ENCODE measurements at places on chromosomes 4 and X.

GRCh38 chr4:169952236-169953002, 73.8 kb downstream of the MFAP3L start:
- no peak for DNase-seq

DNA sequence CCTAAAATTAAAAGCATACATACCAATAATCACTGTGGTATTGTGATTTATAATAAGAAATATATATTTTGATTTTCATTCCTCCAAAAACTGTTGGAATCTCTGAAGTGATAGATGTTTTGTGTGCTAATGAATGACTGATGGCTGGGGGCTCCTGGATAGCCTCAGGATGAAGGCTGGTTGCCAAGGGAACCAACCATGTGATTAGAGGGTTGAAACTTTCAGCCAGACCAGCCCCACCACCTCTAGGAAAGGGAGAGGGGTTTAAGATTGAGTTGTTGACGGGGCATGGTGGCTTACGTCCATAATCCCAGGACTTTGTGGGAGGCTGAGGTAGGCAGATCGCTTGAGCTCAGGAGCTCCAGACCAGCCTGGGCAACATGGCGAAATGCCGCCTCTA, 34.0 kb downstream of the HS6ST2 start:
- DNase-seq = no peak

DNA sequence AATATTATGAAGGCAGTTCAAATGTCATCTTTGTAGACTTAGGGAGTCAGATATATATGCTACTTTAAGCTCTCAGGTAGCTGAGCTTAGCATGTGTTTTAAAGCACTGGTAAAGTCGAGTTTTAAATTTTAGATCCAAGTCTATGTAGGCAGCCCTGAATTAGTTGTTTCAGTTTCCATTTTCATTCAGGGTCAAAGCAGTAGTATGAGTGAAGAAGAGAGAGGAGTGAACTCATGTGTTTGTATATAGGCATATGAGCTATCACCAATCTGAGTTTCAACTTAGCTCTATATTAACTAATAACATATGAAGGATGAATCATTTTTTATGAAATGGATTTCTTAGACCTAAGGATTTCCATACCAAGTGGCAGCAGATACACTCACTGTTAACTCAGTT, 1353.4 kb downstream of the FSTL5 start:
- DNase-seq = no peak

DNA sequence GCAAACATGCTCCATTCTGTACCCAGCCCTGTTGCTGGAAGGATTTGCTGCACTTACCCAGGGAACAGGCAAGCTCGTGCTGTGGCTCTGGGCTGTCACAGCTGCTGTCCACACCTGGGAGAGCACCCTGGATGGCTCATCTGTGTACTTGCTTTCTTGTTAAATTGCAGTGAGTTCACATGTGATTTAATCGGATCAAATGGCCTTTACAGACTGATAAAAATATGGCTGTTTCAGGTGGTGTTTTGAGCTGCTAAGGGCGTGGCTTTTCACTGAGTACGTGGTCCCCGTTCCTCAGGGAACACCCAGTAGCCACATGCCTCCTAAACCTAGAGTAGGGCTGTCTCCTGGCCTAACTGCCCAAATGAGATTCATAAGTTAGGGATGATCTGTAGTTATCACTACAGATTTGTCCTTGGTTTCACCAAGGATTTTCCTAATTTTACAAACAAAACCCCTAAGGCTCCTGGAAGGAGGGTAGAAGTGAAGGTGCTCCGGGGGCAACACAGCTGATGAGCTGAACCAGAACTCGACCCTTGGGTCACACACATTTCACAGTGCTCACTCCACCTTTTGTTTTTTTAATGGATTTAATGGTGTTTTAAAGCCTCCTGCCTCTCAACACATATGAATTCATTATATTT, 13.7 kb downstream of the KLKB1 start:
- DNase-seq = no peak

DNA sequence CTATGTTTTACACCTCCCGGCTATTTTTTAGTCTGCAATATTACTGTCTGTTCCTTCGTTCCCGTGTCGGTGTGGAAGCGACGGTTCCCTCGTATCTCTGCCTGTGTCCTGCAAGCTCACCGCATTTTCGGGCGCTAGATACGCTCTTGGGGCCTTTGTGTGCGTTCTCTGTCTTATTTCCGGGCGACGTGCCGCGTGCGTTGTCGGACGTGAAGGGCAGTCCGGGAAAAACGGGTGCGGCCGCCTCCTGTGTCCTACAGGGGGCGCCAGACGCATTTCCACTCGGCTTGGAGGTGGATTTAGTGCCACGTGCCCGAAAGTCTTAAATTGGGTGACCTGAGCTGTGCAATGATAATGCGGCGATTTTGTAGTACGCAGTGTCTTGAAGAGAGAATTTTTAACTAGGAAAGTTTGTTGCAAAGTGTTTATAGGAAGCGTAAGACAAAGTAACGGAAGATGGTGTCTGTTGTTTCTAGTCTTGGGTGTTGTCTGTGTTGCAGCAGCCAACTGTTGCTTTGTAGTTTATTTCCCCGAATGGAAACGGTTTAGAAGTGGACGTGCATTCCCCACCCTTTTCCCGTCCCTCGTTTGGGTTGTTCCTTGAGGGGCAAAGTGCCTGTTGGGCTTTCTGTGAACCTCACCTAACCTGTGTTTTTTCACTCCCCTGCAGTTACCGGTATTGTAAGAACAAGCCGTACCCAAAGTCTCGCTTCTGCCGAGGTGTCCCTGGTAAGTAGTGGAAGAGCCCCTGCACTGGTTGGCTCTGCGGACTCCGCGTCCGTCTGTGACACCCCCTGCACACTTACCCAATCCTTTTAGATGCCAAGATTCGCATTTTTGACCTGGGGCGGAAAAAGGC, 720 bp downstream of the RPL10 start:
- peak; percentile 88 for DNase-seq

- DNase-seq = no peak
Measured at GRCh38 chrX:1807301-1807731, 192.5 kb downstream of the ASMT start.

DNA sequence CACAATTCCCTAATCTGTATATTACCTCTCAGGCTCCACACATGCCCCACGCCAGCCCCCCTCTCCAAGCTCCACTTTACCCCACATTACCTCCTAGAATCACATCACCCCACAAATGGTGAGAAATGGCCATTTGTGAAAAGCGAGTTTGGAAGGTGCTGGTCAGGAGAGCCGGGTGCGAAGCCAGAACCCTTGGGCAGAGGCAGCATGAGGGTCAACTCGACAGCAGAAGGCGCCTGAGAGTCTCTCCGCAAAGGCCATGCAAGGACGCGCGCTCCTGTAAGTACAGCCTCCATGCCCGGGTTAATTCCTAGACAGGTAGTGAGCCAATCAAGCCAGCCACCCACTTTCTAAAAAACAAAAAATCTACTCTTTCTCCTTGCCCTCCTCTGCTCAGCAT, 42.4 kb downstream of the RHOXF2 start:
- no peak for DNase-seq

GRCh38 chrX:113412106-113412505, 571.5 kb upstream of the AMOT start:
- no peak for DNase-seq

DNA sequence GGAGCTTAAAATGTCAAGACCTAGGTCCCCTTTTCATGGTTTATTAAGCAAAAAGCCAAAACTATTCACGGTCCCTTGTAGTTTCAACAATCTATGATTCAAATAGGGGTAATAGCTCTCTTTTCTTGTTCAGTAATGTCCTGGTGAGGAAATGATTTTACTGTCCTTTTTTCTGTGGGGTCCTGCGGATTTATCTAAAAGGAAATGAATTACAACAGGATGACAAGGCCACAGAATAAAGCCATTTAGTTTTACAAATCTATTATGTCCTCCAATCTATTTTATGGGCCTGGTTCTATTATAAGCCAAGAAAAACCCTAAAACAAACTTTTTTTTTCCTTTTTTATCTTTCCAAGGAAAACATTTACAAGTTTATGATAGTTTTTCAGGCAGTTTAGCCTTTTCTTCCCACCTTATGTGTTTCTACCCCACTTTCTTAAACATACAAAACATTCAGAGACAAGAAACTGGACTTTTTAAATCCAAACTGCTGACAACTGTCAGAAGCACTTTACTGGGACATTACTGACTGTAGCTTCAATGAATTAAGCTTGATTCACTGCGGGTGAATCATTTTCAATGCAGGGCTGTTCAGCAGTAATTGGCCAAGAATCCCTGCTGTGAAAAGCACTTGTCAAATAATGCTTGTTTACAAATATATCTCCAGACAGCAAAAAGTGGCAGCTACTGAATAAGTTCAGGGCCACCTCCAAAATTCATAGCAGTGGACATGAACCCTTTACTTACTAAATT, 4.3 kb downstream of the EPHA5 start:
- no peak for DNase-seq

Data from T-helper 1 cell (primary cell).